ENCODE measurements at places on chromosomes 7 and 10. TPM values are rescaled to one million over a fixed set of nuclear protein-coding genes. Genes with fewer than 3 reads are reported as not detected.

Gene DHX32
- polyA plus RNA-seq = 21.3 TPM

Gene ASNS
- 127 TPM for polyA plus RNA-seq

Gene PRSS37
- polyA plus RNA-seq = not detected

Gene CYP17A1
- not detected for polyA plus RNA-seq

Gene STEAP4
- 0.03 TPM for polyA plus RNA-seq

Gene IFIT5
- 12.4 TPM for polyA plus RNA-seq

Gene CASP2
- polyA plus RNA-seq = 12.3 TPM

DNA sequence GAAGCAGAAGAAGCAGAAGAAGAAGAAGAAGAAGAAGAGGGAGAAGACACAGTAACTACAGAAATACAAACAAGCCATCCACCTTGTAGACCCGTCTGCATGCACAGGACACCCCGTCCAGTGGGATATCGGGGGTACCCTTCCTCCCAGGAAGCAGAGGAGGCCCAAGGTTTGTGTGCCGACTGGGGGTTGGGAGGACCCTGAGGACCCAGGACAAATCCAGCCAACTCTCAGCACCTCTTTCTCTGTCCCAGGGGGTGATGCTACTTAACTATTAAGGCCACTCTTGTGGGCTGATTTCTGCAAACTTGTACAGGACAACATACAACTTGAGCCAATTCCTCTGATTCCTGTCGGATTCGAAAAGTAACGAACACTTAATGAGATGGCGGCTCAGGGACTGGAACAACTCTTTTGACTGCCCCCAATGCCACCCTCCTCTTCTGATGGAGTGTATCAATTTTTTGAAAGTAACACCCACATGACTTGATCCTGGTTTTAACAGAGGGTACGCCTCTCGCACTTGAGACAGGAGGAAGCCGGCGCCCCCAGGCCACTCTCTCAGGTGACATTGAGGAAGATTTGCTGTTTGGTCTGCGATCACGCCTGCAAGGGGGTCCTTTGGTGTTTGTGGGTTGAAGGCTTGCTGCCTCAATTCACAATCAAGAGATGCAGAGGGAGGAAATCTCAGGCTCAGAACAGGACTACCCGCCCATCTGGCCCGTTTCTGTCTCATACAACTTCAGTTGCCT lies 192.6 kb downstream of the TNS3 start:
- DNase-seq = no peak

DNA sequence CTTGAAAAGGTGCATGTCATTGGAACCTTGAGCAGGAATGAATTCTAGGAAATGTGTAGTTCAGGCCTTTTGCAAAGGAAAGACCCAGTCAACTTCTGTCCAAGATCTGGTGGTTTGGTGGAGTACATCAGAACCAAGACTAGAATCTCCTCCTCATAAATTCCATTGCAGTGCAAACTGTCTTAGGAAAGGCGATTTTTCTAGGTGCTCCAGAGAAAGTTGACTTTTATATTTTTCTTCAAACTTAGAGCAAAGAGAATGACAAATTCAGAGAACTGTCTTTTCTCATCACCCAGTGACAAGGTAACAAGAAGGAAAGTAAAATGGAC lies 50.0 kb downstream of the PRTFDC1 start:
- no peak for DNase-seq

DNA sequence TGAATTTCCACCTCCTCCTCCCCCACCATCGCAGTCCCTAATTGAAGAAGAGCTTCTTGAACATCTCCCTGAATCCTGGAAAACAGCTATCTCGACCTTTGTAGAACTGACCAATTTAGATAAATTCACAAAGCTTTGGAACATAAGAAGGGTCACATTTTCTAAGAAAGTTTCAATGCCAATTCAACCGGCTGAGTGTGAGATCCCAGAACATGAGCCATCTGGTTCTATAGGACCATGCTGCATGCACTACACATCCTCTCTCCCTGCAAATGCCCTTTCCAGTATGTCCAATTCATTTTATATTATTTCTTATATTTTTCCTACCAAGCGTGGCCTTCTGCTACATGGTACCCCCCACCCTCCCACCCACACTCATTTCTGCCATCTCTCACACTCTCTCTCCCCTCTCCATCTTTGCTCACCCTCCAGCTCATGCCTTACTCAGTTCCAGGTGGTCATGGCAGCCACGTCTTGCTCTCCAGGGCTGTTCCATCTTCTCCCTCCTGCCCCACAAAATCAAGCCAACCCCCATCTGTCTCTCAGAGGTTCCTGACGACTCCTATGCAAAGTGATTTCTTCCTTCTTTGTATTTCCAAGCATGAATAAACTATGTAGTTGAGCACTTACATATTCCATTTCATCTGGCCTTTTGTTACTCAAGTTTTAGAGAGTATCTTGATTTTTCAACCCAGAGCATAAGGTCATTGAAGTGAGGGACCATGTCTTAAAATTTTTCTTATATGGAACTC lies 19.3 kb downstream of the FRMD4A start:
- no peak for DNase-seq

- DNase-seq = no peak
These were observed 141.8 kb upstream of the NOBOX start for GRCh38 chr7:144545330-144545729.

GRCh38 chr7:148255333-148255732 lies 335.2 kb upstream of the C7orf33 start:
- no peak for DNase-seq

DNA sequence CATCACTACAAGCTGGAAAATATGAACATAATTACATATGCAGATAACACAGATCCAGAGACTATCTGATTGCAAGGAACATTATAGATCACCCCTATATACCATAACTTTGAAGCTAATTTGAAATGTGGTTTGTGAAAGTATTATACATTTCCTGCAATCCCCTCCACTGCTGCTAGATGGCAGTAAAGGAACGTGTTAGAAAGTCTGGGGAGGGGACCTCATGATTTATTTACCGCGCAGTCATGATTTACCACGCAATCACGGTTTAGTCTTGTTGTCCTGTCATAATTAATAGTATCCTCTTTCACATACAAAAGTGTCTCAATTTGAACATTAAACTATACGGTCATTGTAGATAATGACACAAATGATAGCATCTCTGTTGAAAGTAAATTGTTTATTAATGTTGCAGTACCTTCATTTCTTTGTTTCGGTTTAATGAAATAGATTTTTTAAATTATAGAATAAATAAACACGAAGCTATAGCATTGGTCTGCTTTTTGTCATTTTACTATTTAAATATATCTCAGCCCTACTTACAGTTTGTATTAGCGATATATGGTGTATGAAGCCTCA lies 145.3 kb upstream of the PRSS1 start:
- DNase-seq = no peak

- DNase-seq = peak; percentile 81
These were observed 296.5 kb upstream of the PITRM1 start for GRCh38 chr10:3468919-3469638.

- DNase-seq = no peak
These were observed 7.7 kb downstream of the USP6NL start for GRCh38 chr10:11603741-11604140.

DNA sequence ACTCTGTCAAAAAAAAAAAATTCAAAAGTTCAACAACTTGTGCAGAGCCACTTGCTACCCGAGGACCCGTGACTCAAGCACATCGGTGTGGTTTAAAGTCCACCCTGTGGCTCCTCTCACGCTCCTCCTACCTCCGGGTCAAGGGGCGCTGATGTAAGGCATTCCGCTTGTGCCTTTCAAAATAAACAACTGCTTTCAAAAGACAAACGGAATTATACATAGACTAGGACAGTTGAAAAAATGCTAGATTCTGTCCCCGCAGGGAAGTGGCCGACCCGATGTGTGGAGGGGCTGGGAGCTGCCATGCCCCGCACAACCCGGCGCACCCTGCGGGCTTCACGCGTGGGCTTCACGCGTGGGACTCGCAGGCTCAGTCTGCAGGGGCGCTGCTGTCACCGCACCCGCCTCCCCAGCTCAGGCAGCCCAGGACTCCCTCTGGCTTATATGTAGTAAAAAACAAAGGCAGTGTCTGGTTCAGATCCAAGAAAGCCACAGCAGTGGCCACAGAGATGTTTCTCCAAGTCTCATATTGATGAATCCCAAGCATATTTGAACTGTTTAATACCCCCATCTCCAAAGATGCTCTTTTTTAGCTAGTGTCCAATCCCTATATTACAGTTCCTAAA lies 239.7 kb upstream of the INHBA start:
- DNase-seq = no peak

- no peak for DNase-seq
These were observed 51.1 kb upstream of the ADARB2 start for GRCh38 chr10:1788401-1788800.

- no peak for DNase-seq
These were observed 67.8 kb downstream of the FRMD4A start for GRCh38 chr10:14262836-14263425.

DNA sequence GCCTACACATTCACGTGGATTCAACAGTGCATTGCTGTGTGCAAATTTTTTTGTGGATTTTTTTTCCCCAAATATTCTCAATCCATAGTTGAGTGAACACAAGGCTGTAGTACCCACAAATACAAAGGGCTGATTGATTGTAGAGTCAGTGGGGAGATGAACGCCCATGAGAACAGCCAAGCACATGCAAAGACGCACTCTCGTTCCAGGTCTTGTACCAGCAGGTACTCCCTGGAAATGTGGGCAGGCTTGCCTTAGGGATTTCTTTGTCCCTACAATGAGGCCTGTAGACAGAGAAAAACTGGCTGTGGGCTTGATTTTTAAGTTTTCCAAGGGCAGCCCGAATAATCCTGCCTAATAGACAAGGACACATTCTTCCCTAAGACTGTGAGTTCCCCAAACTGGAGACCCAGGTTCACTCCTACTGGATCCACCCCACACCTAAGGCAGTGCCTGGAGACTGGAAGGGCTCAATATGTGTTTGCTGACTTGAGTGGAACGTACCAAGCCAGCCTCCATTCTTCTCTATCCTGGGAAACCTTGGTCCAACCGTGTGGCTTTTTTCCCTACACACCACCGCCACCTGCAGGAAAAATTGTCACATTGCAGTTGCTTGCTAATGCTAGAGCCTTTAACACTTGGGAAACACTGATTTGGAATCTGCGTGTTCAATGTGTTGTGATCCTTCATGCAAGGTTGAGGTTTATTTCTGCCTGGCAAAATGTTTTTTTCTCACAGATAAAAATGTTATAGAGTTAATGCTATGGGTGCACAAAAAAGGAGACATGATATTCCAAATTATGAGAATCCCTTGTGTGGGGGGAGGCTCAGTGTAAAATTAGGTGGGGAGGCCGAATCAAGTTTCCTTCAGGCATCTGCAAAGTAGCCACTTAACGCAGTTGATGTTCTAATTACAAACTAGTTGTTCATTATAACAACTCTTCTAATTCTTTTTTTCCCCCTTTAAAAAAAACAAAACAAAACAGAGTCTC lies 49.3 kb downstream of the PPP1R17 start:
- DNase-seq = peak; percentile 35

GRCh38 chr7:129134356-129134987 lies 10.0 kb upstream of the TSPAN33 start:
- DNase-seq = peak; percentile 42

GRCh38 chr7:26686448-26686981 lies 177.9 kb downstream of the SKAP2 start:
- DNase-seq = peak; percentile 35
